ENCODE measurements at places on chromosomes 3 and 15. TPM values are rescaled to one million over a fixed set of nuclear protein-coding genes. Genes with fewer than 3 reads are reported as not detected.

Gene SLC27A2
- not detected for total RNA-seq

Gene TWF2
- total RNA-seq: 120 TPM

Gene ZCWPW2
- total RNA-seq: 1.3 TPM

Gene SIDT1
- not detected for total RNA-seq

Gene CPN2
- not detected for total RNA-seq

Measured in smooth muscle cell of trachea (primary cell).